HCT116 (cell line): ENCODE measurements at places on chromosomes 3 and 15.

DNA sequence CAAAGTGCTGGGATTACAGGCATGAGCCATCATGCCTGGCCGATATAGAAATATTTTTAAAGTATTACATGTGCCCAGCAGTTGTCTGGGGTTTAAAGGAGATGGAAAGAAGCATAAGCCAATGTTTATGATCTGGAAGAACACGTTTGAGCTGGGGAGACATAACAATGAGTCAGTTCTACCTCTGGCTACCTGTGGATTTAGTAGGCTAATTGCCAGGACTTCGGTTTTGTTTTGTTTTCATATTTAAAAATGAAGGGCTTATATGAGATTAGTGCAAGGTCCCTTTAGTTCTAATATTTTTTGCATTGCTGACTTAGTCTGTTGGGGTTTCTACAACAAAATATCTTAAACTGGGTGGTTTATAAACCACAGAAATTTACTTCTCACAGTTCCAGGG lies 22.9 kb upstream of the TNFSF10 start:
- peak; percentile 26 for DNase-seq

DNA sequence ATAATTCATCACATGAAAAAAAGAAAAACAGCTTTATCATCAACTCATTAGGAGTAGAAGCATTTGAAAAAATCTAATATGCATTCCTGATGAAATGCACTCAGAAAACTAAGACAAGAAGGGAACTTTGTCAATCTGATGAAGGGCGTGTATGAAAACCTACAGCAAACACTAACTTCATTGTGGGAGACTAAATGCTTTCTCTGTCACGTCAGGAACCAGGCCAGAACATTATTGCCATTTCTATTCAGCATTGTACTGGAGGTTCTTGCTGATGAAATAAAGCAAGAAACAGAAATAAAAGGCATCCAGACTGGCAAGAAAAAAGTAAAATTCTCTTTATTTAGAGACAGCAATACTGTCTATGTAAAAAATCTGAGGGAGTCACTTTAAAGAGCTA lies 235.2 kb downstream of the GABRB3 start:
- no peak for DNase-seq

DNA sequence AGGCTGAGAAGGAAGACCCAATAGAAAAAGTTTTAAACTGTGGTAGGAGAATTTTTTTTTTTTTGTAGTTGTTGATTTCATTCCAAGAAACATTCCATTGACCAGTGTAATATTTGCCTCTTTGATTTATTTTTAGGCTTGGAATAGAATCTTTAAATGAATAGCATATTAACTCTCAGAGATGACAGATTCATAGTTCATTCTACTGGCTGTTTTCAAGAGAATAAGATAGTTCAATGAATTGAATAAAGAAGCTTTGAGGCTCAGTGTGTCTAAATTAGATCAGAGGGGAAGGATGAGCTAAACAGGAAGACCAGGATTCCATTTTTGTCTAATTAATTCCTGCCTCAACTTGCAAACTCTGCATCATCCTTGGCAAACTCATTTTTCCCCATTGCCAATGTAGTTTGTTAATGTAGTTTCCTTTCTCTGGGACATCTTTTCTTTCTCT lies 98.4 kb downstream of the NAALADL2 start:
- no peak for DNase-seq

- DNase-seq, result peak; percentile 38
Measured at GRCh38 chr3:183895296-183895695, 10.6 kb upstream of the PARL start.

DNA sequence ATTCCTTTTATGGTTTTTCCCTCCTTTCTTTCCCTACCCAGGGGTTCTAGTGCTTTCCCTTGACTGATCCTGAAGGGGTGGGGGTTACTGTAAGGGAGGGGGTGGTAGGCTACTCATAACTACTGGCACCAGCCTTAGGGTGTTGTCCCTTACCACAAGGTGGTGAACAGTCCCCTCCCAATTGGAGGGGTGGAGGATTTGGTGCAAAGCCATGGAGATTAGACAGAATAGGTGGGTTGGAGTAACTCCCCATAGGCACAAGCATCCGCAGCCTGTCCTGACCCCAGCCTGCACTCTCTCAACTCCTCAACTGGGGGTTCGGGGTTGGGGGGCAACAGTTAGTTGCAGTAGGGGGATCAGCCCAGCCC lies 2.6 kb upstream of the HYAL2 start:
- no peak for DNase-seq

- DNase-seq, result no peak
Measured at GRCh38 chr15:98009971-98010370, 49.5 kb downstream of the ARRDC4 start.

- no peak for DNase-seq
Measured at GRCh38 chr3:37986479-37987314, 3.9 kb upstream of the VILL start.
